ENCODE measurements at places on chromosomes 16 and 17.
A peak's percentile ranks its signal among the peaks of the same experiment; 100 is the strongest.

- no peak for DNase-seq
Measured at GRCh38 chr17:77002103-77003045, 134.2 kb downstream of the MGAT5B start.

DNA sequence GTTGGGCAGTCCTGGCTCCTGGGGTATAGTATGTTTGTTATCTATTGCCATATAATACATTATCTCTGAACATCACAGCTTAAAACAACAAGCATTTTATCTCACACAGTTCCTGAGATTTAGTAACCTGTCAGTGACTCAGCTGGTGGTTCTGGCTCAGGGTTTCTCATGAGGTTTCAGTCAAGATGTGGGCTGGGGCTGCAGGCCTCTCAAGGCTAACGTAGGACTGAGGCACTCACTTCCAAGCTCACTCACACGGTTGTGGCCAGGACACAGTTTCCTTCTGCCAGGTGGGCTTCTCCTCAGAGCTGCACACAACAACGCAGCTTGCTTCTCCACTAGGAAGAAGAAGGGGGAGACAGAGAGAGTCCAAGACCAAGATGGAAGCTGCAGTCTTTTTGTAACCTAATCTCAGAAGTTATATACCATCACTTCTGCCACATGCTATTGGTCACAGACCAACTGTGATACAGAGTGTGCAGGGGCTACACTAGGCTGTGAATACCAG, 10.3 kb upstream of the MED13 start:
- DNase-seq: no peak

DNA sequence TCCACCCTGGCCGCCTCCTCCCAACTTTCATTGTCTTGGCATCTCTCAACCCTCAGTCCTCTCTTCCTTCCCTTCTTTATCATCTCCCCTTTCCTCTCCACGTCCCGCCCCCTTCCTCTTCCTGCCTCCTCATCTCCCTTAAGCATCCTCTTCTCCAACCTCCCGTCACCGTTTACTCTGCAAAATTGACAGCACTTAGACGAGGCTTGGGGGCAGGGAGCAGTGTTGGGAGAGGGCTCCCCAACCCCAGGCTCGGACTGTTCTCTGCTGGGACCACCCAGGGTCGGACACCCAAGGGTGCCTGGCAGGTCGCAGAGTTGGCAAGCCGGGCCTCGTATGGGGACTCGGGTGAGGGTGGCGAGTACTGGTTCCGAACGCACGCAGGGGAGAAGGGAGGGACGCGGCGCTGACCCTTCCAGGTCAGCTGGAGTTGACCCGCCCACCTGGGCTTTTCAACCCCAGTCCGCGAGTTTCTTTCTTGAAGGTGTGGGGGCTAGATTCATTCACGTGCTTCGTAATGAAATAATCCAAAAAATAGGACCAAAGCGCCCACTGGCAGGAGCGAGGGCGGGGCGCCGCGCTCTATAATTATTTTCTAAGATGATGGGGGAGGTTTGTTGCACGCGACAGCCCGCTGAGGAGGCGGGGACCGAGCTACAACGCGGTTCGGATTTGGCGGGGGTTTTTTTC, 775 bp upstream of the PAGR1 start:
- no peak for DNase-seq

GRCh38 chr16:27109666-27110523, 43.2 kb downstream of the C16orf82 start:
- DNase-seq: peak; percentile 40
